ENCODE measurements at places on chromosomes 1 and 21.

- no peak for DNase-seq
Measured at GRCh38 chr1:162285149-162285561, 91.5 kb downstream of the SPATA46 start.

GRCh38 chr1:42368096-42368795, 12.3 kb upstream of the RIMKLA start:
- DNase-seq: no peak

GRCh38 chr1:4601941-4602340, 52.5 kb upstream of the AJAP1 start:
- no peak for DNase-seq

DNA sequence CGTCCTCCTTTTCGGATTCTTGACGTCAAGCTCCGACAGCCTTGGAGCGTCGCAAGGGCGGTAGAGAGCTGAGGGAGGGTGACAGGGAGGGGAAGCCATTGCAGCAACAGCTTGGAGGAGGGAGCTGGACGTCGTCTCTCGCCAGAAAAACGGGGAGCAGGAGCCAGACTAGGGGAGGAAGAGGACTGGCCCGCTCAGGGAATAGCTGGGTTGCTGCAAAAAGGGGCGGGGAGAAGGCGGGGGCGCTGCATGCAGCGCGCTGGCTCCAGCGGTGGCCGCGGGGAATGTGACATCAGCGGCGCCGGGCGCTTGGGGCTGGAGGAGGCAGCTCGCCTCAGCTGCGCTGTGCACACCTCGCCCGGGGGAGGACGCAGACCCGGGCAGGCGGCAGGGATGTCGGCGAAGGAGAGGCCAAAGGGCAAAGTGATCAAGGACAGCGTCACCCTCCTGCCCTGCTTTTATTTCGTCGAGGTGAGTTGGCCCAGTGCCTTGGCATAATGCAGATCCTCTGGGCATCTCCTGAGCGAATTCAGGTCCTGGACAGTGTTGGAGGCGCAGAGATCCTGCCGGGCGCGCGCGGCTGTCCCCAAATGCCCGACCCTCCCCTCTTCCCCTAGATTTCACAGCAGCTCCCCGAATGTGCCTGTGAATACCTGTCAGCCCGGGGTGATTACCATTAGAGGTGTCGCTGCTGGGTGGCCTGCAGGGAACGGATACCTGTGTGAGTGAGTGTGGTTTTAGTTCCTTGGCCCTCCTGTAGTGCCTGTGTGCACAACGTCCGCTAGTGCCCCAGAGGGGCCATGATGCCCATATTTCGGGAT, at the start of gene PLPPR4:
PLPPR4 (plus strand) TSS at position 292 of the 821 bp plus-strand sequence; CDS start at position 394, 102 bp downstream.
- no peak for DNase-seq

GRCh38 chr21:25744854-25745253, 10.1 kb downstream of the GABPA start:
- no peak for DNase-seq

GRCh38 chr1:7564137-7564536, 207.0 kb upstream of the VAMP3 start:
- no peak for DNase-seq

GRCh38 chr1:25550683-25551310, 7.4 kb downstream of the LDLRAP1 start:
- DNase-seq: no peak

DNA sequence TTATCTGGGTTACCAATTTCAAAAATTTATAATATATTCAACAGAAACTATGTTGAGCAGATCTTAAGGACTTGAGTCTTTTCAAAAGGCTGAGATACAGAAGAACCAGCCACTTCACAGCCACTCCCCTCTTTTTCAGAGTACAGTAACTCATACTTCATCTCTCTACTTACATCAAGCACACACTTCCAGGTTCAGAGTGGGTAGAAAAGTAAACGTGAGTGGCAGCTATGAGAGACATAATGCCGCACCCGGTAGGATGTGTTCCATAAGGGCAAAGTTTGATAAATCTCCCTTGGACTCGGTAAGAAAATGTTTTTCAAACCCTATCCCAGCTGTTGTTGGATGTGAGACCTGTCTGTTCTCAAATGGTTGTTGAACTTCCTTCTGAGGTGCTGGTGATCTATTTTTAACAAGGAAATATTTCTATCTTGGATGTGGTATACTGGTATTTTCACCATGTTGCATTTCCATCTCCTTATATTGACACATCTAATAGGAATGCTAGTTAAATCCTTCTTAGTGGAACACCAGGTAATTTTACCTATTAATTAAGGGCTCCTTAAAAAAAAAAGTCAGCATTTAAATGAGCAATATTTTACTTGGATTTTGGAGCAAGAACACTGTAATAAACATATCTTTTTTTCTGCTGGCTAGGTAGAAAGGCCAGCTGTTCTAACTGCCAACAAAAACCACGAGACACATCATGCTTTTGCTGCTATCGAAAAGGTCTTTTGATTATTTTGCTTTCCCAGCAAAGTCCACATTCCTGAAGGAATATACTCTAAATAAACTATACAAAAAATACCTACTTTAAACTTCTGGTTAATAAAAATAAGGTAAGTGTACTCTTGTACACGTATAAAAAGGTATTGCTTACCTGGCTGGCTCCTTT, 28.2 kb downstream of the CNN3 start:
- no peak for DNase-seq

DNA sequence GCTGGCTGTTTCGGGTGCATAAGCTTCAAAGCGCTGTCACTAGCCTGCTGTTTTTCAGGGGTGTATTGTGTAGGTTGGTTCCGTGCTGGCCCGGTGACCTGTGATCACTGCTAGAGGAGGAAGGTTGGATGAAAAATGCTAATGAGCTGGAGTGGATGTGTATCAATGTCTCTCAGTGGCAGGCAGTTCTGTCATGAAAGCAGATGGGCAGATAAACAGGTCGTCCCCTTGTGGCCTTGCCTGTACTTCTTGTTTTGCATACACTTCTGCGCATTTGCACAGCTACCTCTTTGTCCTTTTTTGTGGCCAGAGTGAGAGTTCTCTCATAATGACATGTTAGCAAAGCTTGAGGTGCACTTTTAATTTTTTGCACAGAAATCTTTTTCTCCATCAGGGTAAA, 2.9 kb downstream of the SELENON start:
- no peak for DNase-seq

DNA sequence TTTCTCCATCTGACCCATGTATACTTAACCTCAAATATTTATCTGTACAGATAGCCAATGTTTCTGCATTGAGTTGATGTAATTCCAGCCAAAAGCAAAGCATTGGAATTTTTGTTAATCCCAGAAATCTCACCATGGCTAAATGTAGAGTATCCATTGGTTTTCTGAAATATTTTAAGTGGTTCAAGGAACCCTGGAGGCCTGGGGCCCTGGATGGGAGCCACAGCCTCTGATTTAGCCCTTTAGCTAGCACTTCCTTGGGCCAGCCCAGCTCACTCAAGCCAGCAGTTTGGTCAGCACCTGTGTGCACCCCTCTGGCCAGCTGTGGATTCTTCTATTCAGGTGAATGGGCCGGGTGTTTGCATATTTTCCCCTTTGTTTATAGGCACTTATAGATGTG, 18.8 kb upstream of the EPS8L3 start:
- DNase-seq: no peak

GRCh38 chr1:95384567-95384966, 150.6 kb downstream of the RWDD3 start:
- no peak for DNase-seq

DNA sequence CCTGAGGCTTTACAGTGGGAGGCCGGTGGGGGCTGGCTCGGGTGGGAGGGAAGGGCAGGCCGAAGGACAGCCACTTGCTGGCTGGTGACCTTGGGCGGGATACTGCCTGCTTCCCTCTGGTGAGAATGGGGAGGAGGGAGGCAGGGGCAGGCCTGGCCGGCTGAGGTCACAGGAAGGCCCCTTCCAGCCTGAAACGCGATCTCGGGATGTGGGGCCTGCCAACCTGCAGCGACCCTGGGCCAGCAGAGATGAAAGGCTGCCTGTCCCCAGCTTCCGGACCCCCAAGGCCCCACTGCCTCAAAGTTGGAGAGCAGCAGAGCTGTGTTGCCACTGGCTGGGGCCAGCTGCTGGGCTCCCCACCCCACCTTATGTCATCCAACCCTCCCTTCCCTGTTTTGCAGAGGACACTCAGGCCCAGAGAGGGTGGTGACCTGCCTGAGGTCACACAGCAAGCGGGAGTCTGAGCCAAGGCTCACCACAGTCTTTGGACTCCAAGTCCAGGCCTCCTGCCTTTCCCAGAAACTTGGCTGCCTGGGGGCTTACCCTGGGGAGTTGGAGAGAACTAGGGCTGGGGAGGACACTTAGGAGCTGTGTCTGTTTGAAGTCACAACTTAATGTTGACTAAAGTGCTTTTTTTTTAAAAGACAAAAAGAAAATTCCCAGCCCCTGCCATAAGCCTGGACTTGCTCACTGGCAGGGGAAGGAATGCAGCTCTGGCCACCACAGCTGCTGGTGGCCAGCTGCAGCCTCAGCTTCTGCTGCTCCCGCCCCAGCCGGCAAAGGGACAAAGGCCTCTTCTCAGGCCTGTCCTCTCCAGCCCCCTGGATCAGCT, 14.8 kb upstream of the WASF2 start:
- no peak for DNase-seq

GRCh38 chr1:184455786-184456185, 69.0 kb downstream of the C1orf21 start:
- DNase-seq: no peak

DNA sequence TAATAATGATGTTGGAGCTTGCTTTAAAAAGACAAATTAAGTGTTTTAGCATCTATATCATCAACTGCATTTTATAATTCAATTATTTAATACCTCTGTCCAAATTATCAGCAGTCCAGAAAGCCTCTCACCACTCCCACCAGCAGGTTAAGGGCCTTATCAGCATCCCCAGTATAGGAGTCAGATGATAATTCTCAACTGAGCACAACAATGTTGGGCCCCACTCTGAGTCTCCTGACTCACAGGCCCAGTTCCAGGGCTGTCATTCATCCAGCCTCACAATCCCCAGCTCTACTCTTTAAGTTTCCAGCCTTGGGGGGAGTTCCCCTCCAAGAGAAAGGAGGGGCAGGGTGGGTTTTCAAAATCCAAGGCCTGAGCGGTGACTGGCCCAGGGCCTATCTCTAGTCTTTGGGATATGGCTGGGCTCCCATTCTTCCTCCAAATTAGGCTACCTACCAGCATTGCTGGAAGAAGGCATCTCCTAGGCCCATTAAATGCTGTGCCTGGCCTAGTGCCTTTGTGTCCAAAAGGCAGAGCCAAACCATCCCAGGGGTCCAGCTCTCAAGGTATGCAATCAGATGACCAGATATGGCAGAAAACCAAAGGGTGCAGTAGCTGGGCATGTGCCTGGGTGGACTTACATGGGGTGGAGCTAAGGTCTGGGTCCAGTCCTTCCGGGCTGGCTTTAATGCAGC, 134.1 kb downstream of the GLUL start:
- DNase-seq: no peak

- no peak for DNase-seq
Measured at GRCh38 chr1:90952906-90953305, 68.9 kb downstream of the ZNF644 start.

GRCh38 chr1:177998696-177999631, 29.1 kb upstream of the SEC16B start:
- no peak for DNase-seq

- peak; percentile 28 for DNase-seq
Measured at GRCh38 chr1:93304716-93305138, 41.0 kb upstream of the DR1 start.

DNA sequence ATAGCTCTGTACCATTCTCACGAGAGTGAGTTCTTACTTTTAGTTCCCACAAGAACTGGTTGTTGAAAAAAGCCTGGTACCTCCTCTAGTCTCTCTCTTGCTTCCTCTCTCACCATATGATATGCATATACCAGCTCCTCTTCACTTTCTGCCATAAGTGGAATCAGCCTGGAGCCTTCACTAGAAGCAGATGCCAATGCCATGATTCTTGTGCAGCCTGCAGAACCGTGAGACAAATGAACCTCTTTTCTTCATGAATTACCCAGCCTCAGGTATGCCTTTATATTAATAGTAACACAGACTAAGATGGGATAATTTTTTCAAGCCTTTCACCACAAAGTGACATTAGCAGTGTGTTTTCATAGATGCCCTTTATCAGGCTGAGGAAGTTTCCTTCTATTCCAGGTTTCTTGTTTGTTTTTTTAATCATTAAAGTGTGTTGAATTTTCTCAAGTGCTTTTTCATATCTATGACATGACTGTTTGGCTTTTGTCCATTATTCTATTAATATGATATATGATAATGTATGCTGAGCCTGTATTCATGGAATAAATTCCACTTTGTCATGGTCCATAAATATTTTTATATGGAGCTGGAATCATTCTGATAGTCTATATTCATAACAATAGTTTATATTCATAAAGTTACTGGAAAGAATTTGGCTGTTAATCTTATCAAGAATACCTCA, 40.7 kb upstream of the C1orf185 start:
- no peak for DNase-seq

DNA sequence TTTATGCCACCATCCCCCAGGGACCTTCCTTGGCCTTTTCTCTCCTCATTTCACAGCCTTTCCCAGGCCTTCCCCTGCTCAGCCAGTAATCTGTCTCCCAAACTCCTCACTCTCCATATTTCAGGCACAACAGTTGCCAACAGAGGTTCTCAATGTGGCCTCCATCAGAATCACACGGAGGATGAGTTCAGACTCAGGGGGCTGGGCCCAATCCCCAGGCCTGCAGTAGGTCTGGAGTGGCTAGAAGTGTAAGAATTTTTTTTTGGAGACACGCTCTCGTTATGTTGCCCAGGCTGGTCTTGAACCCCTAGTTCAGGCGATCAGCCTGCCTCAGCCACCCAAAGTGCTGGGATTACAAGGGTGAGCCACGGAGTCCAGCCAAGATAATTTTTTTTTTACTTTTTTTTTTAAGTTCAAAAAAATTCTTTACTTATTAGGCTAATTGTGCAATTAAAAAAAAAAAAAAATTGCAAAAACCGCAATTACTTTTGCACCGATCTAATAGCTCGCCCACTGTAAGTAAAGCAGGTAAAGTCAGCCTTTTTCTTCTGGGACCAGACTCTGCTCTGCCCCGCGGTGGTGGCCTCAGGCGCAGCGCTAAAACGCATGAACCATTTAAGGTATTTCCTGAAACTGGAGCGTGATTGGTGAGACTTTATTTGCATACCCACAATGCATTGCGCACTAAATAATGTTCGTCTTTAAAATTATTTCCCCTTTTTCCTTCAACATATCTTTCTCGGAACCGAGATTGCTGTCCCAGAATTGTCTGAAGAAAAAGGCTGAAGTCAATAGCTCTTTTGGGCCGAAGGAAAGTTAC, 18.7 kb downstream of the KIAA2013 start:
- peak; percentile 60 for DNase-seq

DNA sequence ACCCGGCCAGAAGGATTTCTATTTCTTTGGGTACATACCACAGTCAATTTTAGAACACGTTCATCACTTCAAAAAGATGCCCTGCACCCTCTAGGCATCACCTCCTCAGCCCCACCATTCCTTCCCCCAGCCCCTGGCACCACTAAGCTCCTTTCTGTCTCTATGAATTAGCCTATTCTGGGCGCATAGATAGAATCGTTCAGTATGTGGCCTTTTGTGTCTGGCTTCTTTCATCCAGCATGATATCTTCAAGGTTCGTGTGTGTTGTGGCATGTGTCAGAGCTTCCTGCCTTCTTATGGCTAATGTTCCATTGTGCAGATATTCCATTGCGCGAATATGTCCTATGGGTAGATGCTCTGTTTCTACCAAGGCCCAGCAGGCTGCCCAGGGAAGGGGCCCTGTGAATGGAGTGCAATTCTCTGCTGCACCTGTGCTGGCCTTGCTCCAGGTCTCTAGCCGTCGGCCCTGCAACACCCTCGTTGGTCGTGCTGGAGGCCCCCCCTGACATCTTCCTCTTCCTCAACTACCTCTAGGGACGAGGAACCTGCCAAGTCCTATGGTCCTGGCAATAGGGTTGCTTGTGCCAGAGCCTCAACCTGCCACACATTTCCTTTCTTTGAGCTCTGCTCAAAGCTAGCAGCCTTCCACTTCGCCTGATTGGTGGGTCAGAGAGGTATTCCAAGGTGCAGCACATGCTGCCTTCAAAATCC, 113.5 kb downstream of the RIPK4 start:
- DNase-seq: no peak
